ENCODE measurements at places on chromosomes 12 and 14. TPM values are rescaled to one million over a fixed set of nuclear protein-coding genes. Genes with fewer than 3 reads are reported as not detected.

Gene COX8C
- total RNA-seq = not detected

DNA sequence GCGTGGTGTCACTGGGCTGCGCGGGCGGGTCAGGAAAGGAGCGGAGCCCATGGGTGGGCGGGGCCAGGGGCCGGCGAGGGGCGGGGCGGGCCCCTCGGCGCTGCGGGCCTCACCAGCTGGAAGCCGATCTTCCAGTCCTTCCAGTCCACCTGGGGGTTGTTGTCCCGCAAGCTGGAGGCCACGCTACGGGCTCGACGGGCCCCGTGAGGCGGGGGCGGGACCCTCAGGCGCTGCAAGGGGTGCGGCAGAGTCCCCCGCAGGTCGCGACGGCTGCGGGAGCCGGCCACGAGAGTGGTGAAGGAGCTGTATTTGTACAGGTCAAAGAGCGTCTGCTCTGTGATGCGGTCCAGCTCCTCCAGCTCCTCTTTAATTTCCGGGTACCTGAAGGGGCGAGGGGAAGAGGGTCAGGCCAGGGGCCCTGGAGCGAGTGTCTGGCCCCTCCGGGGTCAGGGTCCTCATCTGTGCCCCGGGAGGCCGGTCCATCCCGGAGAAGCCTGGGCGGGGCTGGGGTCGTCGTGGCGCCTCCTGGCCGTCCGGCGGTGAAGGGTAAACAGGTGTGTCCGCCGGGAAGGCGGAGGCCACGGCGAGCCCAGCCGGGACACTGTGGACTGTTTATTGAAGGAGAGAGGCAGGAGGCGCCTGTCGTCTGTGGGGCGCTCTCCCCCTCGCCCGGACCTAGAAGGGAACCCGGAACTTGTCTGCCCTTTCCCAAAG, 11.9 kb downstream of the SCNN1A start:
- no peaks in the 10 kb centered on the region for H3K36me3 ChIP-seq
- peaks cover 15% of the 10 kb centered on the region for H3K4me1 ChIP-seq
- no peaks in the 10 kb centered on the region for H3K27me3 ChIP-seq
- peak overlapping the region; percentile 85 for H3K27ac ChIP-seq
- peak; percentile 56 for DNase-seq
- peak overlapping the region; percentile 39 for H3K4me3 ChIP-seq

Gene TUBA1A
- 205 TPM for total RNA-seq

- peaks cover 46% of the 10 kb centered on the region for H3K27me3 ChIP-seq
- H3K4me3 ChIP-seq = no peak overlapping the region
- no peaks in the 10 kb centered on the region for H3K4me1 ChIP-seq
- no peak for DNase-seq
These were observed 2.1 kb upstream of the PDZRN4 start for GRCh38 chr12:41186026-41186425.

DNA sequence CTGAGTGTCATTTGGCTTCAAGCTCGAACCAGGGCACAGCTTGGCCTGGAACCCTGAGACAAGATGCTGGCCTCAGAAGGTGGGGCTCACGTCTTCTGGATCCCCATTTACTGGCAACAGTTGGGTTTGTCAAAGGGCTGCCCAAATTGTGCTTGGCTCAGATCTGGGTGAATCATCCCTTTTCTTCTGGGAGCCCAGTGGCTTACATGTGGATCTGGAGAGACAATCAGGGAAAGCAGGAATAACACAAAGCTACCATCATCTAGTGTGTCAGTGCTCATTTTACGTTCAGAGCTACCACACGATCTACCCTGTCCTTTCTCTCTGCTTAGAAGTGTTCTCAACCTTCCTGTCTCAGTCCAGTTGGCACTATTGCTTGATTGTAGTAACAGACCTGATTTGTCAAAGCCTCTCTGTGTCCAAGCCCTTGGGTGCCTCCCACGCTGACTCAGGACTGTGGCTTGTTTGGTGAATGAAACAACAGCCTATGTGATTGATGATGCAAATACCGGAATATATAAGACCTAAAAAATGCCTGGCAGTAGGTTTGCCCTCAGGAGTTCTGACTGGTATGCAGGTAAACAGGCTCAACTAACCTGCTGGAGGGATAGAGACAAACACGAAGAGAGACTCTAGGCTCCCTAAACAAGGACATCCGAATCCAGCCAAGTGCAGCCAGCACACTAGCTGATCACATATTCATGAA, 974.3 kb downstream of the VRK1 start:
- no peak for DNase-seq
- no peaks in the 10 kb centered on the region for H3K4me1 ChIP-seq
- H3K4me3 ChIP-seq = no peak overlapping the region
- H3K27me3 ChIP-seq = no peaks in the 10 kb centered on the region
- H3K27ac ChIP-seq = no peak overlapping the region

GRCh38 chr12:49669796-49670195, 37.4 kb downstream of the FMNL3 start:
- H3K4me3 ChIP-seq = no peak overlapping the region
- H3K27ac ChIP-seq = no peak overlapping the region
- H3K36me3 ChIP-seq = no peaks in the 10 kb centered on the region
- peaks cover 85% of the 10 kb centered on the region for H3K4me1 ChIP-seq

Gene KRT3
- total RNA-seq = not detected

DNA sequence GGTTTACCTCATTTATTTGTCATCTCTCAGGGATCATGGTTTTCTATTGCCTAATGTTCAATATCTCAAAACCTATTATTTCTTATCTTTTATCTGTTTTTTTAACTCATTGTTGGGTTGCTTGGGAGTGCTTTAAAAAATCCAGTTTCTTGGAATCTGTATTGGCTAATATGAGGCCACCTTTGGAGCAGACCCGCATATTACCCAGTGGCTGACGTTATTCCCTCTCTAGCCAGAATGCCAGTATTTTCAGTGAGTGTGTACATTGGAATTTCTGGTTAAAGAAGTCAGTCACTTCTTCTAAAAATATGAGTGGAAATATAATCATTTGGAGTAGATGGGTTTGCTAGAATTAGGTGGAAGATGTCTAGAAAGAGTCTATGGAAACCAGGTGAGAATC, 38.3 kb downstream of the PRMT8 start:
- H3K4me3 ChIP-seq = no peak overlapping the region
- no peaks in the 10 kb centered on the region for H3K36me3 ChIP-seq
- H3K4me1 ChIP-seq = no peaks in the 10 kb centered on the region
- no peak overlapping the region for H3K27ac ChIP-seq
- no peak for DNase-seq

Gene RALGAPA1
- total RNA-seq = 58.7 TPM

DNA sequence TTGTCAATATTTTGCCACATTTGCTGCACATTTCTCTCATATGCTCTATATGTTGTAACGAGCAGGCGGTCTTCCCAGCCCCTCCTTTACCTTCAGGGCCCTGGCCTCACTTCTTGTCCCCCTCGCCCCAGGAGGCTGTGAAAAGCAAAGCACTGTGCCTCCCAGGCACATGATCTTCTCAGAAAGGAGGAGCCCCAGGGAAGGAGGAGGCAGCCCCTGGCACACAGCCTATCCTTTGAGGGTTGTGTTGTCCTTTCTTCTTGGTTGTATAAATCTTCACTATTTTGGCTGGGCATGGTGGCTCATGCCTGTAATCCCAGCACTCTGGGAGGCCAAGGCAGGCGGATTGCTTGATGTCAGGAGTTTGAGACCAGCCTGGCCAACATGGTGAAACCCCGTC, 77.0 kb downstream of the PPP2R5C start:
- no peak overlapping the region for H3K27ac ChIP-seq
- peaks cover 12% of the 10 kb centered on the region for H3K4me1 ChIP-seq
- no peak overlapping the region for H3K4me3 ChIP-seq
- no peaks in the 10 kb centered on the region for H3K36me3 ChIP-seq
- H3K27me3 ChIP-seq = no peaks in the 10 kb centered on the region
- DNase-seq = no peak

- H3K27ac ChIP-seq = no peak overlapping the region
- DNase-seq = no peak
- H3K4me1 ChIP-seq = peaks cover 4% of the 10 kb centered on the region
- no peaks in the 10 kb centered on the region for H3K27me3 ChIP-seq
- H3K36me3 ChIP-seq = peaks cover 4% of the 10 kb centered on the region
- no peak overlapping the region for H3K4me3 ChIP-seq
These were observed 52.4 kb downstream of the BCL2L14 start for GRCh38 chr12:12123036-12123604.

DNA sequence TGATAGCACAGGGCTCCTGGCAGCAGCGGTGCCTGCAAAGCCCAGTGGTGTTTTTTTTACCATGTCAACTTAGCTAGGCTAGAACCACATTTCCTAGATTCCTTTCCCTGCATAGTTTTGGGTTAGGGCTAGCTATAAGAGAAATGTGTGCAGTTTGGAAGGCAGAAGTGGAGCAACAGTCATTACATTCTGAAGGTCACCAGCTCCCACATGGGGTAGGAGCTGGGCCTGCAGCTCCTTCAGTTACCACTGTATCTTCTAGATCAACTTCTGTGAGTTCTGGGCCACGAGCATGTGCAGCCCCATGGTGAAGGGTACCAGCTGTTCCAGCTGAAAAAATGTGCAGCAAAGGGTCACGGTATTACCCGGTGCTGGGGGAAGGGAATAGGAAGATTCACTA, 2.3 kb upstream of the SLC25A3 start:
- DNase-seq = no peak
- peaks cover 17% of the 10 kb centered on the region for H3K4me1 ChIP-seq
- H3K36me3 ChIP-seq = no peaks in the 10 kb centered on the region
- no peak overlapping the region for H3K4me3 ChIP-seq

- H3K27me3 ChIP-seq = no peaks in the 10 kb centered on the region
- no peak overlapping the region for H3K4me3 ChIP-seq
- H3K36me3 ChIP-seq = no peaks in the 10 kb centered on the region
These were observed 92.5 kb downstream of the SSPN start for GRCh38 chr12:26287671-26288381.

- no peak overlapping the region for H3K4me3 ChIP-seq
- H3K36me3 ChIP-seq = no peaks in the 10 kb centered on the region
- H3K4me1 ChIP-seq = no peaks in the 10 kb centered on the region
- no peak for DNase-seq
- H3K27me3 ChIP-seq = no peaks in the 10 kb centered on the region
These were observed 224.0 kb downstream of the KTN1 start for GRCh38 chr14:55803873-55804553.

GRCh38 chr14:54108481-54109471, 152.2 kb upstream of the BMP4 start:
- H3K4me1 ChIP-seq = no peaks in the 10 kb centered on the region
- H3K4me3 ChIP-seq = no peak overlapping the region
- DNase-seq = no peak
- no peaks in the 10 kb centered on the region for H3K36me3 ChIP-seq
- no peaks in the 10 kb centered on the region for H3K27me3 ChIP-seq
- H3K27ac ChIP-seq = no peak overlapping the region

DNA sequence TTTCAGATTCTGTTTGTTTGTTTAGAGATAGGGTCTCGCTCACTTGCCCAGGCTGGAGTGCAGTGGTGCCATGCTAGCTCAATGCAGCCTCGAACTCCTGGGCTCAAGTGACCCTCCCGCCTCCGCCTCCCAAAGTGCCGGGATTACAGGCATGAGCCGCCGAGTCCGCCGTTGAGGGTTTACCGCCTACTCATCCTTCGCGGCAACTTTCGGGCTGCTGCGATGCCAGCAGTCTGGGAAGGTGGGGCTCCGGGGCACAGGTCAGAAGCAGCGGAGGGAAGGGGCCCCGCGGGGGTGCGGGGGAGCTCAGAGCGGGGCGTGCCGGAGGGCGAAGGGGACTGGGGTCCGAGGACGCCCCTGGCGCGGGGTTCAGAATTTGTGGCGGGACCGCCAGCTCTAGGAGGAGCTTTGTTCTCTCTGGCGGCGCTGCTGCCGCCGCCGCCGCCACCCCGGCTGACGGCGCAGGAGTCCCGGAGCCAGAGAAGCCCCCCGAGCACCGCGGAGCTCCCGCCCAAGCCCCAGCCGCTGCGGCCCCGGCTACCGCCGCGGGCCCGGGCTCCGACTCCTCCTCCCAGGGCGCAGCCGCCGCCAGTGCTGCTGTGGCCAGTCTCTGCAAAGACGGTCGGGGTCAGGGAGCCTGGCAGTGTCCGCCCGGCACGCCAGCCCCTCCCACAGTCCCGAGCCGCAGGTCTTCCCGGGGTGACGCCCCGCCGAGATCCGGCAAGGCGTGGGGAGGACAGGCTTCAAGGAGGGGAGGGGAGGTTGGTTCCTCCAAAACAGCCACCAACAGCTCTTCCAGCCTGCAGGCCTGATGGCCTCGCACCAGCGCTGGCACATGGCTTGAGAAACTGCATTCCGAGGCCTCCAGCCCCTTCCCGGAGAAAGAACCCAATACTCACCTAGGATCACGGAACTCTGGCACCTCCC, 10.9 kb upstream of the KRT77 start:
- no peaks in the 10 kb centered on the region for H3K4me1 ChIP-seq
- no peak for DNase-seq
- H3K27ac ChIP-seq = no peak overlapping the region
- no peak overlapping the region for H3K4me3 ChIP-seq

Gene STAB2
- 2.7 TPM for total RNA-seq

Gene NPFF
- total RNA-seq = not detected

Gene AMDHD1
- 1.3 TPM for total RNA-seq
